Tibial nerve (tissue), 4 donors: ENCODE measurements at places on chromosomes 12 and 14.

GRCh38 chr14:63852271-63852816, 460 bp upstream of the SYNE2 start:
- DNase-seq: no peak

GRCh38 chr12:49954863-49955830, 4.6 kb downstream of the AQP2 start:
- no peak for DNase-seq

DNA sequence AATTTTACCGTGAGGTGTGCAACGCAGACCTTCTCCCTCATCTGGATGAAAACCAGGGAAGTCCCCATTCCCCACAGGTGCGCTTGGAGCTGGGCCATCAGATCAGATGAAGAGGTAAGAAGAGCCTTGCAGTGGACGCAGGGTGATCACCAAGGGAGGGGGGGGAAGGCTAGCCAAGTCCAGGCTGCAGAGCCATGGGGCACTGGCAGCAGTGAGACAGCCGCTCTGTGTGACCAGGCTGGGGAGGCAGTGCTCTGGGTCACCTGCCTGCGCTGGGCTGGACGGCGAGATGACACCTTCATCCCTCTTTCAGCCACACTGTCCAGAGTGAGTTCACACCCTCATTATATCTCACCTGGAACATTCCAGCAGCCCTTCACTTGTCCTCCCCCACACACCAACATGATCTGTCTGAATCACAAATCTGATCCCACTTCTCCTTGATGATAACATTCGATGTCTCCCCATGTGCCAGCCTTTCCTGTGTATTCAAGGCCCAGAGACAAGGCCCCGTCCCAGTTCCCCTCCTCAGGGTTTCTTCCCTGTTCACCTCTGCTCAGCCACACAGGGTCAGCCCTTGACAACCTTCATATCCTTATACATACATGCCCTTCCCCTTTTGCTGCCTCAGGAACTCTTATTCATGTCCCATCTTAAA, 65.9 kb upstream of the VASH1 start:
- no peak for DNase-seq

DNA sequence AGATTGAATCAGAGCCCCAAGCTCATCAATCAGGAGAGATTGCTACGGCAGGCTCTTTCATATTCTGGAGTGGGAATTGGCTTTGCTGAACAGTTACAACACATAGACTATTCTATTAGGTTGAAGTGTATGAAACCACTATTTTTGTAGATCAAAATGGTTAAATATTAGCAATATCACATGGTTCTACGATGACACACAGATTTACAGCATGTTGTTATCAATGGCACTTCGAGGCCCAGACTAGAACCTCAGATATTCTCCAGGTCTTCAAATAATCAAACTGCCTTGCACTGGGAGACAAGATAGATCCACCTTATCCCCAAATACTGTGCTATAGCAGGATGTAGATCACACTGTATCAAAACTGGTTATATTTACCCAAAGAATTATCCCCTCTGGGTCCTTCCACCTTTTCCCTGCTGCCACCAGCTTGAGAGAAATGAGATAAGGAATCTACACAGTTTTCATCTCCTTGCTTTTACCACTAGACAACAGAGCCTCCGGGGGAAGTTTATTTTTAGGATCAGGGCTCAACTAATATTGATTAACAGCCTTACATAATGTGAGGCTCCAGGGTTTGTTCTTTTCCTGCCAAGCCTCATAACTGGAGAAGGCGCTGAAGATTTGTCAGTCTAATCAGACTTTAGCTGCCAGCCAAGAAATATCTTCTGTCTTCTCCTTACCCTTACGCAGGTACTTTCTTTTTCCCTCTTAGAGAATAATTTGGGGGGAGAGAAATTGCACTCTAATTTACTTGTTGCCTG, 507.1 kb downstream of the DIO2 start:
- DNase-seq: no peak

GRCh38 chr12:57736741-57737466, 1.6 kb downstream of the AGAP2 start:
- DNase-seq: no peak

DNA sequence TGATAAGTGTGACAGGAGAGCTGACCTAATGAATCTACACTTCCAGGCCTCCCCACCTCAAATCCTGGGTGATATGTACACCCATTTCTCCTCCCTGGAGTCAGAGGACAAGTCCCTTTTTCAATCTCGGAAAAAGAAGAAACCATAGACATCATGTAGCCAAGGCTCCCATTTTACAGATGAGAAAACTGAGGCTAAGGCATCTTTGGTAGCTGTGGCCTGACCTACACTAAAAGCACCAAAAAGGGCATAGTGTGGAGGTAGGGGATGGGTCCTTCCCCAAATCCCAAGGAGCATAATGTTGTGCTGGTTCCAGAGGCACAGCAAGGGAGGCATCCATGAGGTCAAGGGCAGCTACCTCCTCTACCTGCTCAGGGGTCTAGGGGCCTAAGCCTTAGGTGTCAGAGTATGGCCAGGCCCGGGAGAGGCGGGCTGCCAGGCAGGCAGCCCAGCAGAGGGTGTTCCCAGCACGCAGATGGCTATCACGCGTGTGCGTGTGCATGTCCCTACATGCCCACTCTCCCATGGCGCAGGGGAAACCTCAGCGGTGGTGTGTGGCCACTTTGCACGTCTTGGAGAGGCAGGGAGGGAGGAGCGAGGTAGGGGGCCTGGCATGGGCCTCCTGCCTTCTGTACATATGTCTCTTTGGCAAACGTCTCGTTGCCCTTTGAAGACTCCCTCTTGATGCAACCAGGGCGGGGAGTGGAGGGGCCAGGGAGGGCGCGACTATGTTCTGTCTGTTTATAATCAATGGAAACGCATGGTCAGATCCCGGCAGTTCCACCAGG, 2.5 kb downstream of the PGF start:
- no peak for DNase-seq

DNA sequence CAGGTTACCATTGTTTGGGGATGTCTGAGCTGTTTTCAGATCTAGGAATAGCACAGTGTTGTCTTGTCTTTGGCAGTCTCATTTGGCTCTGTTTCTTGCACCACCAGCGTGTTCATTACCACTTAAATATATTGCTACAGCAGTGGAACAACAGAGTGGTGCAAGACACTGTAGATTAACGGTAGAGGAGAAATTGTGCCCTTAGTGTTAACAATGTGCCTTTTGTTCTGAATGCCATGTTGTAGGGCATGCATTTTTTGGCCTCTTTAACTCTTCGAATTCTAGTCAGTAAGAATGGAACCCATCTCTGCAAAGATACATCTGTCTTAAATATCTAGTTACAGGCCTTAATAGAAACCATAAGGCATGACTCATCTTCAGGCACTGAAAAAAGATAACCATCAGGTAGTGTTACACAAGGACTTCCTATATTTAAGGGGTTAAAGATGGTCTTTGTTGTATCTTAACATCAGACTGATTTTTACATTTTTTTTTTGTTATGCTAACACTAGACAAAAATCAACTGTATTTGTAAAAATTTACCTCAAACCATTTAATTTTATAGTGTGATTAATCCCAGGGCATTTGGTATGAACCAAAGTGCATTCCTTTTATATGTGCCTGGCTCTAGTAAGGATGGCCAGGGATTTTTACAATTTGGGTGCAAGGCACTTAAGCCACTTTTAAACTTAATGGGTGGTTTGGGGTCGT, 12.9 kb downstream of the DYRK2 start:
- no peak for DNase-seq

GRCh38 chr12:72872996-72873395, 600.8 kb downstream of the TRHDE start:
- DNase-seq: no peak

DNA sequence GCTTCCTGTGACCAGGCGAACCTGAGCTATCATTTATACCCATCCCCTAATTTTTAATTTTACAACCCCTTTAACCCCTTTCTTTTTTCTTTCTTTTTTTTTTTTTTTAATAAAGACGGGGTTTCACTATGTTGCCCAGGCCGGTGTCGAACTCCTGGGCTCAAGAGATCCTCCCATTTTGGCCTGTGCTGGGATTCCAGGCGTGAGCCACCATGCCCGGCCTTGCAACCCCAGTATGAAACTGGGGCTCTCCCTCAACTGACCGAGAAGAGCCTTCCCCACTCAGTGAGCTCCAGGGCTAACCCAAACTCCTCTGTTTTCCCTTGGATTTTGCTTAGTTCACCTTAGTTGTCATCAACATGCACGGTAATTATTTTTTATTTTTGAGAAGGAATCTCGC, 992 bp downstream of the CPSF2 start:
- DNase-seq: no peak

GRCh38 chr12:66387117-66387516, 84.8 kb downstream of the HELB start:
- DNase-seq: no peak

- DNase-seq: no peak
These were observed 1.6 kb downstream of the ZFP36L1 start for GRCh38 chr14:68791078-68791901.
